ENCODE measurements at places on chromosomes 6 and 20. TPM values are rescaled to one million over a fixed set of nuclear protein-coding genes. Genes with fewer than 3 reads are reported as not detected.

DNA sequence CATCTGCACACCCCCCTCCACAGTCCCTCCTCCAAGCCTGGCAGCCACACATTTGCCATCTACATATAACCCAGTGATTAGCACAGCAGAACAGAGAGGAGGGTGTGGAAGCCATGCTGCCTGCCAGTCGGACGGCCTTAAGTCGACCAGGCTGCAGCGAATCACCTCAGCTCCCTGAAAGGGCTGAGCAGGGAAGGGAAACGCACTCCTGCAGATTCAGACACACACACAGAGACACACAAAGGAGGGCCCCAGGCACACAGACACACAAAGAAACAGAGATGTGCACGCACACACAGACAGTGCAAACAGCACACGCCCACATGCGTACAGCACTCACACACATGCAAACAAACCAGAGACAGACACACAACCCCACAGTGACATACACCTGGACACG is 11.2 kb upstream of the SIRPA start:
- no peak for DNase-seq

- DNase-seq: no peak
Observed at GRCh38 chr6:158599635-158600034, 39.7 kb downstream of the TMEM181 start.

DNA sequence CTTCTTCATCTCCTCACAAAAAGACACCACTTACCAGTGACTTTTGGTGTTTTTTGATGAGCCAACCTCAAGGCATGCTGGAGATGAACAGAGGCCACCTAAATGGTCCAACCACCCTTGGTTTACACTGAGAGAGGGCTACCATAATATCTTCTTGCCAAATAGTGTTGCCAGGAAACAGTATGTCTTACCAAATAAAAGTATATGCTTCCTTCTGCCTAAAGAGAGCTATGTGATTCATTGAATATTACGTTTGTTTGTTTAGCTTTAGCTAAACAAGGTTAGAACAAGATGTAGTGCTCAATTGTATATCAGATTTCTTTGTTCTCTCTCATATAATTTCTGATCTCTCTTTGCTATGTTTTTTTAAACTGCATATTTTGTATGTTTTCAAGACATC is 40.6 kb upstream of the BMP6 start:
- DNase-seq: no peak

RUNX2 gene
- 1.2 TPM for total RNA-seq

FAXC gene
- 25.6 TPM for total RNA-seq

- no peak for DNase-seq
Observed at GRCh38 chr20:13396022-13396421, 174.9 kb downstream of the ISM1 start.

GRCh38 chr6:111242452-111242851 is 155.1 kb downstream of the SLC16A10 start:
- DNase-seq: no peak

AVP gene
- total RNA-seq: not detected

DNA sequence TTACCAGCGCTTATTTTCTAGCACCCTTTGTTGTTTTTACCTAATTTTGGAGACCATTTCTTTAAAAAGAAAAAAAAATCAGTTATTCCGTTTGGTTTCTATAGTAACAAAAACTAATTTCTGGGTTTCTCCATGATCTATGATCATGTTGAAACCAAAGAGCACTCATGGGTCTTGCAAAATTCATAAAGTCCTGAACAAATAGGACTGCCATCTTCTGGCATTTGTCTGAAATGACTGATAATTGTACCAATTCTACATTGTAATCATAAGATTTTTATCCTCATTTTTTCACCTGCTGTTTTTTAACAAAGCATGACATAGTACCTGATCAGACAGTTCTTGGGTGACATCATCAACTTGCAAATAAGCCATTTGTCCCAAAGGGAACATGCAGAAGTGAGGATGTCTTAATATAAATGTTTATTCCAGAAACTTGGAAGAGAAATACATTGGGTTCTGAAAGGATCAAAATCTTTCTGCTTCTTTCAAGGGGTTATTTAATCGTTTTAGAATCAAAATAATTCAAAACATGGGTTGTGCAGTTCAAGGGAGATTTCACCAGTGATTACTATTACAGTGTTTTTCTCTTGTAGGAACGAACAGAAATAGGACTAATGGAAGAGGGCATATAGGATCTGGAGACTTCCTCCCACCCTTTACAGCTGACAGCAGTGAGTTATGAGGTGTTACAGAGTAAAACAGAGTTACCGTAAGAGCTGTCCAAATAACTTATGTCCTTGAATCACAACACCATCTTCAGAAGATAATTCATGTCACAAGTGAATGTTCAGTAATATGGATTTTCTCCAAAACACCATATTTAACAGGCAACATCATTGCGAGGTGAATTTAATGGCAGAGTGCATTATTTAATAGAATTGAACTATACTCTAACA is 87.1 kb upstream of the GJE1 start:
- DNase-seq: no peak

DNA sequence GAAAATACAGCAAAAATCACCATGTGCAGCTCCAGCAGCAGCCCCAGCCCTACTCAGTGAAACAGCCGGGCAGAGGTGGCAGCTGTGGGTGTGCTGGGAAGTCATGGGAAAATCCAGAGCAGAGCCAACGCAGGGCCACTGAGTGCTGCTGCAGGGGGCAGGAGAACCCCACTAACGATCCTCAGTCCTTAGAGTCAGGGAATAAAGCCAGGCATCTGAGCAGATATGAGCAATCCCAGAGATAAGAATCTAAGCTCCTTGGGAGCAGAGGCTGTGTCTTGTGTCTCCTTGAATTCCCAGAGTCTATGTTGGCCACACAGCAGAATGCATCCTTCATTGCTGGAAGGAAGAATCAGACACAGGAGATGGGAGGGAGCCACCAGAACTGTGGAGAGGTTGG is 493.1 kb upstream of the MAP3K7 start:
- no peak for DNase-seq

Data from H1 (cell line).